Cortex of kidney (tissue), 1 donor: ENCODE measurements at places on chromosomes 11 and 22.

- no peak for DNase-seq
Measured at GRCh38 chr11:29916040-29916439, 100.8 kb downstream of the KCNA4 start.

DNA sequence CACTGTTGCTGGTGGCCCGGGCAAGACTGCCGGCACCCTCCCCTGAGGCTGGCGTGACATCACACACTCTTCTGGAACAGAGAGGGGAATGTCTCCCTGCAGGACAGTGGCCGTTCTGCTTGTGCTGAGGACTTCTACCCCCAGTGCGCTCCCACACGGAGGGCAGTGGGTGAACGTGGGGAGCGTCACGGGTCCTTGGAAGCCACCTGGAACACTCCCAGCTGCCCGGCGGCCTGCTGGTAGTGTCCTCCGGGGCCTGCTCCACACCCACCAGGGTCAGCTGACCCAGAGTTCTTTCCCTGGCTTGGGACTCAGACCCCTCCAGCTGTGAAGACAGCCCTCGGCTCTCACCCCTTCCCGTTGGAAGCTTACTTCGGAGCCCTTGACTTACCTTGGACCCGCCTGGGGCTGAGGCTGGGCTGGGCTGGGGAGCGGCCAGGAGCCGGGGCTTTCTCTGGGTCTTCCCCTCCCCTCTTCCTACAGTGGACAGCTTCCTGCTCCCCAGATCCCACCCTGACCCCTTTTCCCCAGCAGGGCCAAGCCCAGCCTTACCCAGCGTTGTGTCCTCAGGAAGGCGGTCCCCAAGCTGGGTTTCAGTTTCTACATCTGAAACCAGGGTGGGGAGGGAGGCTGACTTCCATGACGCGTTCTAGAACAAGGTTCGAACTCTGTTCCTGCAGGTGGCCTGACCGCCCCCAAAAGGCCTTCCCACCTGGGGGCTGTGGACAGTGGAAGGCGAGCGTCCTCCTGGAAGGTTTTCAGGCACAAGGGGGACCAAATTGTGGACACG is 14.8 kb upstream of the GAL start:
- DNase-seq = no peak

- DNase-seq = no peak
Measured at GRCh38 chr11:93392867-93393266, 62.3 kb downstream of the DEUP1 start.

DNA sequence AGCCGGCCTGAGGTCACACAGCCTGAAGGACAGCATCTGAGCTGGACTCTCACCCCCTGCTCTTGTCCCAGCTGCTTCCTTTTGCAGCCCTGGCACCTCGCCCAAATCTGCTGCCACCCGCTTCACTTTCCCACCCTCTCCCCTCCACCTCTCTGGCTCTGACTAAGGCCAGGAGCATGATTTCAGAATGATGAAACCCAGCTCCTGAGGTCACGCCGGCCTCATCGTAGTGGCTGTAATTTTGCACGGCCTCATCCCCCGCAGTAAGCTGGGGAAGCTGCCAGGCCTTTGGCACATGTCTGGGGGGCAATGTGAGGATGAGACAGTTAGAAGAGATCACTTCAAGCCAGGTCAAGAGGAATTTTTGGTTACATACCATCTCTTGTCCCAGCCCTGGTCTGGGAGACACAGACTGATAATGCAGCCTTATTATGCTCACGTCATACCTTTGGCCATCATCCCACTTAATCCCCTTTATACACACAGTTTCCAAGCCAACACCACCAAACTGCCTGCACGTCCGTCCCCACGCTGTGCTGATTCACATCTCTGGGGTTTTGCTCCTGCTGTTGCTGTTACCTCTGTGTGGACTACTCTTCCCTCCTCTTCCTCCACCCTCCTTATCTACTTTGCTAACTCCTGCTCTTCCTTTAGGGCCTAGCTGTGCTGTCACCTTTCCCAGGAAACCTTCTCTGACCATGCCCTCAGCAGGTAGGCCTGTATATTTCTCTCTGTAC is 58.1 kb downstream of the CHRDL2 start:
- no peak for DNase-seq

- DNase-seq = no peak
Measured at GRCh38 chr11:47992959-47993820, 12.8 kb downstream of the PTPRJ start.

DNA sequence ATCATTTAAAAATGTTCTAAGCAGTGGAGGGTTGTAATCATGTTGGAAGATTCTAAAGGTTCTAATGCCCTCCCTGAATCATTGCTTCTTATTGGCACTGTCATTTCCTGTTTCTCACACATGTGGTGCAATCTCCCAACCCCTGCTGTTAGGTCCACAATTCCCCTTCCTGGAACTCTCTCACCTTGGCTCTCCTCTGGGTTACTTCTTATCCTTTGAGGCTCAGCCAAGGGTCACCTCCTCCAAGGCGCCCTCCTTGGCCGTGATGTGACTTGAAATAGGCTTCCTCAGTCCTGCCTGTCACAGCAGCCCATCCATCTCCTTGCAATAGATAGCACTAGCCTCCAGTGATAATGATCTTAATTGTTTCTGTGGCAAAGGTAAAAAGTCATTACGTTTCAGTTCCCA is 149.8 kb downstream of the TTC17 start:
- DNase-seq = no peak

DNA sequence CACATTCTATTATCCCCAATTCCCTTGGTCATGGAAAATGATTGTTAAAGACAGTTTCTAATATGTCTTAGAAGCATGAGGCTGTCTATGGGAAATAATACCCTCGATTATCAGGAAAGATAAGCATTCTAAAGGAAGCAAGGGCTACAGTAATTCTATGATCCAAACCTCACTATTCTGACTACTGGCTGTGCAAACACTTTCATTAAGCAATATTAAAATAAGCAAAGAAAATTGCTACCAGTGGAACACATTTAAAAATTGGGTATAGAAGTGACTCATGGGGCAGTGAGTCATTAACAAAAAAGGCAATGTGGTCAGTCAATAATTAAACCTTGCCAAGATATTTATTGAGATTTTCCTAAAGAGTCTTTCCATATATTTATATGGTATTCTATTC is 1415.2 kb upstream of the TENM4 start:
- no peak for DNase-seq

DNA sequence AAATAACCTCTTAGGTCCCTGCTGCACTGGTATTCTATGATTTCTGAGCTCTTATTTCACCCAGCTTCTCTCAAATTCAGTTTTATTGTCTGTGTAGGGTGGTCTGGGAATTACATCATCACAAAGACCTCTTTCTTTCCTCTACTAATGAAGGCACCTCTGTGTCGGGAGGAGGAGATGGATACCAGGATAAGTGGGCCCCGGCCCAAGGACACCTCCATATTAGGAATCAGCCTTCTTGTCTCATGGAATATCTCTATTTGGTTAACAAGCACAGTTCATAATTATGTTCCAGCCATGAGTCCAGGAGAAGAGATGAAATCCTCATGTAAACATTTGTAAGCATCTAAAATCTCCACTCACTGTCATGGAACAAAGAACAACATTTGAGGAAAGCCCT is 9.4 kb downstream of the PARVA start:
- DNase-seq = no peak

DNA sequence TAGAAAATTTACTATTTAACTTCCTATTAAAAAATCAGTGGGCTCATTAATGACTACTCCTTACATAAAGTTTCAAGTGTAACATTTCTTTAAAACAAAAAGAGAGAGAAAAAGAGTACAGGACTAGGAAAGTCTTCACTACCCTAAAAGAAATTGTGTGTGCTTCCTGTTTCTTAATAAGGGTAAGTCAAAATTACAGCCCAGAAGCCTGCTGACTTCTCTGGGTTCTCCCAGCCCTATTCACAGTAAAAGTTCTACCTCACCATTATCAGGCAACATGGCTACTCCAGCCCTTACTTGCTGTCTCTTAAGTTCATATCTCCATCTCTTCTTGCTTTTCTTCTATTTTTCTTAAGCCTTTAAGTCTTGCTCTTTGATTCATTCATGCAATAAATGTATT is 20.3 kb upstream of the ZC3H12C start:
- DNase-seq = no peak

GRCh38 chr11:66339162-66339675 is 3.0 kb upstream of the RIN1 start:
- no peak for DNase-seq

- no peak for DNase-seq
Measured at GRCh38 chr11:10918698-10919097, 60.8 kb upstream of the ZBED5 start.

- no peak for DNase-seq
Measured at GRCh38 chr22:39454385-39454871, 2.4 kb upstream of the MGAT3 start.

DNA sequence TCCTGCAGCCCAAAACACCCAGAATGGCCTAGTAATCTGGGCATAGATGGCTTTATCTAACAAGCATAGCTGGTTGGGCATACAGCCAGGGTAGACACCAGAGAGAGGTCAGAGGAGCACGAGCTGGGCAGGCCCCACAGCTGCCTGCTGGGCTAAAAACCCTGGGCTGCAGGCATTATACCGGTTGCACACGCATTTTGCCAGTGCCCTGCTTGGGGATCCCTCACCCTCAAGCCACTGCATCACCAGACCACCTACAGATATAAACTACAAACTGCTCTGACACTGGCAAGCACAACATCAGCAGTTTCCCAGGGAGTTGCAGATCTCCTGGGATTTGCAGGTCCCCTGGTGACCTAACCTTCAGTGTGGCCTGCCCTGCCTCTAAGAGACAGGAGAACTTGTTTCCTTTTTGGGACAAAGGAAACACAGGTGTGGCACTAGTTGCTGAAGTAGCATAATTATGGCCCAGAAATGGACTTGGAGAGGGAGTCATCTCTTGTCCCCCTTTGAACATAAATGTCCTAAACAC is 79.1 kb upstream of the SC5D start:
- DNase-seq = no peak

GRCh38 chr11:107697291-107697690 is 14.6 kb downstream of the SLN start:
- DNase-seq = no peak

- DNase-seq = no peak
Measured at GRCh38 chr11:120236169-120237107, 3.5 kb upstream of the POU2F3 start.

DNA sequence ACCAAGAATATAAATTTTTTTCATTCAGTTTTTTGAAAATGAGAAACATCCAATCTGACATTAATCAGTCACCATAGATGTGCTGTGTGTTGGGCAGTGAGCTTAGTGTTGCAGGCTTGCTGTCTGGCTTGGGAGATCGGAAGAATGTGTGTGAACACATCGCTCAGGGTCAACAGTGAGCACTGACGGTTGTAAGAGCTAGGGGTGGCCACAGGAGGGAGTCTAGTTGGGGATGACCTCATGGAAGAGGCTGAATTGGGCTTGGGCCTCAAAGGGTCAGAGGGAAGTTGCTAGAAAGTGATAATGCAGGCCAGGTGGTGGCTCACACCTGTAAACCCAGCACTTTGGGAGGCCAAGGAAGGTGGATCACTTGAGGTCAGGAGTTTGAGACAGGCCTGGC is 375.4 kb downstream of the DDX10 start:
- DNase-seq = no peak

GRCh38 chr11:81979448-81979847 is 754.2 kb downstream of the FAM181B start:
- DNase-seq = no peak

GRCh38 chr11:35523331-35523768 is 2.1 kb downstream of the PAMR1 start:
- no peak for DNase-seq

- no peak for DNase-seq
Measured at GRCh38 chr11:3834664-3835461, 5.9 kb downstream of the RHOG start.
